ENCODE measurements at places on chromosomes 11 and 22.

GRCh38 chr22:31646186-31647019, 15.6 kb downstream of the PISD start:
- peak; percentile 36 for DNase-seq

DNA sequence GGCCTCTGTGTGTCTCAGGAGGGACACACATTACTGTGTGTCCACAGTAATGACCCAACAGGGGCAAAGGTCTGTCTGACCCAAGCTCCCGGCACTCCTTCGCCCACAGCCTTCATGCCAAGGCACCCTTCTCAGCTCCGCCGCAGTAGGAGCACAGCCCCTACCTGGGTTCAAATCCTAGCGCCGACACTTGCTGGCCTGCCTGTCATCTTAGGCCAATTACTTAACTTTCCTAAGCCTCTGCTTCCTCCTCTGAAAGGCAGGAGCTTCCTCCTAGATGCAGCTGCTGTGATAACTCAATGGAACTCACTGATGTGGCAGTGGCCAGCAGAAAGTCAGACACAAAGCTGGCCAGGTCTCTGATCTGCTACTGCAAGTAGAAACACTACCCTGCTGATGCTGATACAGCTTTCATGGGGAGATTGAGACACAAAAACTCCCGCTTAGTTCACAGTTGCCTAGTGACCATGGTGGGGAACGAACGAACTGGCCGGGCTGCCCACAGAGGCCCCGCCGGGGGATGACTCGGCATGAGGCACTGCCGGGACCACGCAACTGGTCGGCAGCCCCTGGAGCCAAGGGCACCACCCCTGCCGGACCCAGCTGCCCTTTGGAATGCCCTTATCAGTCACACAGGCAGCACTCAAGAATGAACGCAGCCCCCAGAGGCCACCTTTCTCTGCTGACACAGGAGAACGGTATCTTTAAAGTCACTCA, 8.1 kb downstream of the EHD1 start:
- no peak for DNase-seq

DNA sequence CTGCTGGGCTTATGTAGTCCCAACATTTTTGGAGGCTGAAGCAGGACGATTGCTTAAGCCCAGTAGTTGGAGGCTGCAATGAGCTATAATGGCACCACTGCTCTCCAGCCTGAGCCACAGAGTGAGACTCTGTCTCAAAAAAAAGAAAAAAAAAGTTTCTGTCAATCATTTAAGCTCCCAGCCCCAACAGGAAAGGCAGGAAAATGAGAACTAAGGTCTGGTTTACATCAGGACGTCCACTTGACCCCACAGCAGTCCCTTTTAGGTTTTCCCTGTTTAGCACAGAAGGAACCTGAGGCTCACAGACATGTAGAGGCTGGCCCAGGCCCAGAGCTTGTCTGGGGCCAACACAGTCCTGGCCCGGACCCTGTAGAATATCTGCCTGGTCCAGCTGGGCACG, 9.2 kb upstream of the TTLL1 start:
- DNase-seq: no peak

DNA sequence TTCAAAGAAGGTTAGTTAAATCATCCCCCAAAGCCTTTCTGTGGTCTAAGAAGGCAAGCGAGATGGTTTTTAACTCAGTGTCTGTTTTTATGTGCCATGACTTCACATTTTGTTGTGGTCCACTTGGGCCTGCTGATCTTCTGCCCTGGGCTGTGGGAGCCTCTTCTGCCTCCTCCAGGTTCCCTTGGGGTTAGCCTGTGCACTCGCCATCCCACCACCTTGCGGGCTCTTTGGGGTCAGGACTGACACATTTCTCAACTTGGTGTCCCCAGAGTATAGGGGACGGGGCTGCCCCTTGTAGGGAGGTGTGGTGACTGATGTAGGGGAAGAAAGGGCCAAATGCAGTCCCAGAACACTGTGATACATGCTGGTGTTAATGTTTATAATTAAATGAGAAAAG, 207.0 kb downstream of the TBC1D22A start:
- no peak for DNase-seq

DNA sequence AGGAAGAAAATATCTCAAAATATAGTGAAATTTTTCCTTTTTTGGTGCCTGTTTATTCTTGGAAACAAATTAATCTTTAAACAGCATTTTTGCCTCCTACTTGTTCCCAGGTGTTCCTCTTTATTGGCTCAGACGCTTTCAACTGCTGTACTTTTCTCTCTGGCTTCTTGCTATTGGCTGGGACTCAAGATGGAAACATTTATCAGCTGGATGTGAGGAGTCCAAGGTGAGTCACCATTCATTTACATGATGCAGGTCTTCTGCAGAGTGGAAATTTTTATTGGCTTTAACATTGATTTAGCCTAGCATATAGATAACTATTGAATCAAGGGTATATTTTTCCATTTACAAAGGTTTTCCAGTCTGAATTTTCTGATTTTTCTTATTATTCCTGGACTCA, 34.4 kb upstream of the DNAJB13 start:
- no peak for DNase-seq

DNA sequence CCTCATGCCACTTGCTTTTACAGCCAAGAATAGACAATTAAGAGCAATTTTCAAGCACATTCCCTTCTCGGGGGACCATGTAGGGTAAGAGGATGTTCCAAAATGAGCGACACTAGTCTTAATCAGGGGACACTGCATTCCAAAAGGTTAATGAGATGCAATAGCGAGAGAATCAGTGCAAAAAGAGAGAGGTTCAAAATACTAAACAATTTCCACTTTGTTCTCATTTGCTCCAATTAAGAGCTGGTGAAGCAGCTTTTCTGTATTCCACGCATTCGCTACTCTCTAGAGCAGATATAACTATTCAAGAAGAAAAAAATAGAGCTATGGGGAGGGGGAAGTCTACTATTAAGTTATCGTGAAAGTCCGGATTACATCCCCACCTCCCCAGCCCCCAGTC, 811 bp downstream of the LRRC4C start:
- no peak for DNase-seq

- DNase-seq: no peak
These were observed 14.6 kb downstream of the BBOX1 start for GRCh38 chr11:27055065-27055682.

DNA sequence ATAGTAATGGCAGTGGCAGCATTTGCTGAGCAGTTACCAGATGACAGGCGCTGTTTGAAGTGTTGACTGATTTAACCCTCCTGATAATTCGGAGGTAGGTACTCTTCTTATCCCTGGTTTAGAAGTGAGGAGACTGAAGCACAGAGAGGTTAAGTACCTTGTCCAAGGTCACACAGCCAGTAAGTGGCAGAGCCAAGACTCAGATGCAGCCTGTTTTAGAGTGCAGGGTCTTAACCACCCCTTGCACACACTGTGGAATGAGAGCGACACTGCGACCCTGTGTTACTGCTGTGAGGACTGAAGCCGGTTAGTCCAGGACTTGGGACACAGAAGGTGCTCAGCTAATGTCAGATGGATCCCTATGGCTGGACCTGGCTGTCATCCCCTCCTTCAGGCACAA, 34.7 kb downstream of the DAGLA start:
- DNase-seq: no peak

- DNase-seq: no peak
These were observed 60.2 kb downstream of the ENDOD1 start for GRCh38 chr11:95149651-95150364.

DNA sequence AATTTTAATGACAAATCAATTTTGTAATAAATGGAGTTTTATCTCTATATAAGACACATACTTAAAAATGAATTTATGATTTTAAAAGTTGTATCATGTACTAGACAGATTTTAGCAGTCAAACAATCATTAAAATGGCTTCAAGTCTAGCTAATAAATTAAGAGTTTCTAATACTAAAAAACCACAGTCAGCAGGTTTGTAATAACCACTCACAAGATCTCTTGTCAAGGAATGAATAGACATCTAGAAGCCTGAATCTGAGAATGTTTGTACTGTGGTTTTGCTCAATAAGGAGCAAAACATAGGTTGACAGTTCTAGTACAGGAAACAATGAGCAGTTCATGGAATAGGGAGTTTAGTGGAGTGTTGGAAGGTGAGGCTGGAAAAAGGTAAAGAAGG, 81.2 kb downstream of the DEUP1 start:
- no peak for DNase-seq

DNA sequence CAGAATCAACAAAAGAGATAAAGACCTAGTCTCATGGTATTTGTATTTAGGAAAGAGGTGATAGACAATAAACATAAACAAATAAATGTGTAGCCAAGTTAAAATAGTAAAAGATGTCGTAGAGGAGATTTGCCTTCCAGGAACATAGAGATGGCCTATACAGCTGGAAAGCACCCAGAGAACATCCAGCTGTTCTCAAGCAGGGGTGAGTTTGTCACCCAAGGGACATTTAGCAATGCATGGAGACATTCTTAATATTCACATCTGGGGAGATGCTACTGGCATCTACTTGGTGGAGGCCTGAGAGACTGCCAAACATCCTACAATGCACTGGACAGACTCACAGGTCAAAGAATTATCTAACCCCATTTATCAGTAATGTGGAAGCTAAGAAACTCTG, 88.3 kb downstream of the C11orf87 start:
- DNase-seq: no peak

- no peak for DNase-seq
These were observed 29.7 kb upstream of the VWA5A start for GRCh38 chr11:124085583-124085982.

- DNase-seq: no peak
These were observed 33.3 kb downstream of the RBFOX2 start for GRCh38 chr22:35995348-35995747.

- DNase-seq: no peak
These were observed 82.9 kb downstream of the OSBP2 start for GRCh38 chr22:30777587-30777986.

DNA sequence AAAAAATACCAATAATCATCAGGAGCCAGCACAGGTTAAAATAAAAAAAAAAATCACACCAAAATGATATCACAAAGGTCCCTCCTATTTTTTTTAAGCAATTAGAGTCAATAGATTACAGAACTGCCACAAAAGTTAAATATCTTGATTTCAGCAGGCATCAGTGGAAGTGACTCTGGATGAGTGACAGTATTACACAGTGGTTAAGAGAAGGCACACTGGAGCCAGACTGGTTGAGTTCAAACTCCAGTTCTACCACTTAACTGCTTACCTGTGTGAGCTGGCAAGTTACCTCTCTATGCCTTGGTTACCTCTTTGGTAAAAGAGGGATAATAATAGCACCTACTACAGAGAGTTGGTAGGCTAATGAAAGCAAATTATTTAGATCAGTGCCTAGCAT, 148.5 kb downstream of the ATG16L2 start:
- no peak for DNase-seq

DNA sequence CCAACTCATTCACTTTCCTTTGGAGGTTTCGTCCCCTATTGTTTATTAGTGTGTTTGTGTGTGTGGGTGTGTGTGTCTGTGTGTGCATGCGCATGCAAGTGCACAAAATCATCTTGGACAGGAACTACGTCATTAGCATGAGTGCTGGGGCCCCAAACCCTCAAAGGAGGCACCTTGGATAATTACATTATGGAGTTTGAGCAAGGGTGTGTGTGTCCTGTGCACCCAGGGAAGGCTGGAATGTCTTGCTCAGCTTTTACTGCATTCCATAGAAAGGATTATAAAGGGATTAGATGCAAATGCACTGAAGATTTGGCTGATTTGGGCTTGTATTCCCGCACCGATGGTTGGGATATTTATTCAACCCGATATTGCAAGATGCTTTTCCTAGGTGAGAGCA, 203.4 kb upstream of the NAV2 start:
- no peak for DNase-seq

DNA sequence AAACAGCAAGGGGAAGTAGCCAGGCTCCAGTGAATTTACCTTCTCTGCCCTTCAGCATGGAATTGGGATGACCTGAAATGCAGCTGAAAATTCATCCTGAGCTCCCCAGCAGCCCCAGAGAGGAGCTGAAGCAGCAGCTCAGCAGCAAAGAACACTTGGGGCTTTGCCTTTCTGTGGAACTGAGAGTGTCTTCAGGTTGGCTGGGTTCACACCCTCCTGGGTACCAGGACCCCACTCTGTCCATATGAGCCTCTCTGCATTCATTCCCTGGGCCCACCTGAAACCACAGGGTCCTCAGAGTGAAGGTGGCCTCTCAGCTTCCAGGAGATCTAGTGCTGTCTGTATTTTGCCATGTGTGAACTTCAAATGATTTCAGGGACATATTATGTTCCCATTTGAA, 429.2 kb downstream of the MN1 start:
- DNase-seq: no peak

GRCh38 chr22:50529897-50530579, at the start of gene TYMP:
Gene TYMP (minus strand): TSS chr22:50530012. CDS start chr22:50529709, 303 bp downstream.
- DNase-seq: peak; percentile 72

DNA sequence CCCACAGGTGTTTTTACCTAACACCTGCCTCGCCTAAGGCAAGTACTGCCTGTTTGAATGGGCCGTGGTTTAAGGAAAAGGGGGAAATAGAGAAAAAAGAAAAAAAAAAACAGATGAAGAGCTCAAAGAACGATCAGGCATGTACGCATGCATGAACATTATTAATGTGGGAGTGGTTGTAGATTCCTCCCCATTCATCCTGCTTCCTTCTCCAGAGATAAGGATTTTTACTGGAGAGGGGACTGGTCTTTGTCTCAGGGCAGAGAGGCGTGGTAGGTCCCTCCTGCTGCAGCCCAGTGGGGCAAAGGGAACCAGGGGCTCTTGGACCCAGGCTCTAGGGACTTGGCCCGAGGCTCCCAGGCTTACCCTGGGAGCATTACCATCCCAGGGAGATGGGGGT, 23.1 kb downstream of the RPS6KA4 start:
- no peak for DNase-seq

- no peak for DNase-seq
These were observed 56.8 kb upstream of the ALX4 start for GRCh38 chr11:44366741-44367140.

GRCh38 chr11:19242179-19242932, 1.6 kb upstream of the E2F8 start:
- DNase-seq: no peak

GRCh38 chr11:44693654-44694119, 33.1 kb upstream of the TSPAN18 start:
- DNase-seq: no peak

DNA sequence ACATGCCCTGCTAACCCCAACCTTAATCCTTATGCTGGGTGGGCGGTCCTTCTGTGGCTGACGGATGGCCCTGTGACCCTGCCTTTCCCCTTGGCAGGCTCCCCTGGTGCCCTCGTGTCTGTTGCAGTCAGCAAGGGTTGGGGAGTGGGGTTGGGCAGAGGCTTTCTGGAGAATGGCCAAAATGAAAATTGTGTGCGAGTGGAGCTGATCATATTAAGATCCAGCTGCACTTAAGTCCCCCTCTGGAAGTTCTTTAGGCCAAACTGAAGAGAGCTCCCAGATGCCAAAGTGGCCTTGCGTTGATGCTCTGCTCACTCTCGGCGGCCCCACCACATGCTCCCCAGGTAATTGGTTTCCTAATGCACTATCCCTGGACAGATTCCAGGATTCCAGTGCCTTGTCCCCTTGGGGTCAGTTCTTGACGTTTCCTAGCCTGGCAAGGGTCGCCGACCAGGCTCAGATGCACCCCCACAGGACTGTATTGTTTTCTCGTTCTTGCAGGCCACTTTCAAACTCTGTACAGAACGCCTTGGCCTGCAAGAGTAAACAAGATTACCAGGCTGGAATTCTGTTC, 16.4 kb upstream of the C11orf96 start:
- DNase-seq: no peak

Measured in activated naive CD4-positive, alpha-beta T cell treated with anti-CD3 and anti-CD28 coated beads, Interleukin-2, amount 50 U/mL, for 16 hours (primary cell).